ENCODE measurements at places on chromosomes 6 and 20.
A peak's percentile ranks its signal among the peaks of the same experiment; 100 is the strongest.

DNA sequence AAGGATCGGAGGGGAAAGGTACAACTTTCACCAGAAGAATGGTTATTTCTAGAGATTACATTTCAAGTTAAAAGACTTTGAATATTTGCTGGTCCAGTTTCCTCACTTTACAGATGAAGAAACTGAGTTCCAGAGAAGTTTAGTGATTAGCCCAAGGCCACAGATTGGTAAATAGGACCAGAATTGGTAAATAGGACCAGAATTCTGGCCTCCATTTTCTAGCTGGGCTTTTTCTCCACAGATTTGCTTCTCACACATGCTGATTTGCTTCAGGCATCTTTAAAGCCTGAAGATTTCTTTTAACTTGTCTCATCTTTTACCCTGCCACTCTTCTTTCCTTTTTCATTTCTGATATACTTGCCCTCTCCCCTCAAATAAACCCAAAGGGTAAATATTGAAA, 5.2 kb upstream of the LIN28B start:
- no peak for DNase-seq

DNA sequence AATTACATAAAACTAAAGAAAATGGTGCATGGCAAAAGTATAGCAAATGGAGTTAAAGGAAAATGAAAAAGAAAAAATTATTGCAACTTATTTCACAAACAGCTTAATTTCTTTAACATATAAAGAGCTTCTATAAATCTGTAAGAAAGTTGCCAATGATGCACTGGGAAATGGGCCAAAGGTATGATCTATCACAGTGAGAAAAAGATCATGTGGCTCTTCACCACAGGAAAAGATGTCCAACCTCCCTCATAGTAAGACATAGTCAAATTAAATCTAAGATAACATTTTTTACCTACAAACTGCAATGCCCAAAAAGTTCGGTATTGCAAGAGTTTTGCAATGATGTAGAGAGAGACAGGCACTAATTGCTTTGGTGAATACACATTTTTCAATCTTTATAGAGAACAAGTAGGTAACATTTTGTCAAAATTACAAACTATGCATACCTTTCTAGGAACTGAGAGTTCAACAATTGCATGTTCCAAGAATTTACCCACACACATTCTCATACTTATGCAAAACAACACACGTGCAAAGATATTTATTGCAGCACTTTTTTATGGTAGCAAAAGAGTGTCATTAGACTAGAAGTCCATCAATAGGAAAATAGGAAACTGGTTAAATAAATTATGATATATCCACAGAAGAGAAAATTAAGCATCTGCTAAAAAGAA, 372.6 kb downstream of the QKI start:
- no peak for DNase-seq

DNA sequence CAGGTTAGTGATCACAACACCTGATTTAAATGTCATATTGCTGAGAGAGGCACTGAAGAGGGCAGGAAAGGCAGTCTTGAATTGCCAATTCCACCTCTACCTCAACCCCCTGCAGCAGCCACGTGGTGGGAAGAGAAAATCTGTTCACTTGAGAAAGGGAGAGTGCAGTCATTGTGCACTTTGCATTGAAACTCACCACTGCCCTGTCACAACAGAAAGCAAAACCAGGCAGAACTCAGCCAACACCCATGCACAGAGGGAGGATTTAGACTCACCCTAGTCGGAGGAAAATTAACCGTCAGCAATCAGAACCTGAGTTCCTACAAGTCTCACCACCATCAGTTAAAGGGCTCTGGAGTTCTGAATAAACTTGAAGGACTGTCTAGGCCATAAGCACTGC, 1040.2 kb downstream of the HACE1 start:
- DNase-seq = no peak

DNA sequence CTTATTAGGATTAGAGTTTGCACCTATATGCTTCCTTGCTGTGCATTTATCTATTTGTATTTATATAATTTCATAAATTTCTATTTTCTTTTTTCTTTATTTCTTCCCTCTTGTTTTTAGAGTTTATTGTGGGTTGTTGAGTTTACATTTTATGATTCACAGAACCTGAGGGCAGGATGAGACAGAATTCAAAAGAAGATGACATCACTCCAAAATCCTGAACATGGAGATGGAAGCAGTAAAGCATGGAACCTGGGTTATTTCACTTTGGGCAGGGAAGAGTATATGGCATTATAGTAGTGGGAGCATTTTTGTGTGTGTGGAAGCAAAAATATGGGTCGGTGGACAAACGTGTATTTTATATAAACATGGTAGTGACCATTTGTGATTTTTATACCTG, 157.5 kb downstream of the RFX6 start:
- DNase-seq = no peak

DNA sequence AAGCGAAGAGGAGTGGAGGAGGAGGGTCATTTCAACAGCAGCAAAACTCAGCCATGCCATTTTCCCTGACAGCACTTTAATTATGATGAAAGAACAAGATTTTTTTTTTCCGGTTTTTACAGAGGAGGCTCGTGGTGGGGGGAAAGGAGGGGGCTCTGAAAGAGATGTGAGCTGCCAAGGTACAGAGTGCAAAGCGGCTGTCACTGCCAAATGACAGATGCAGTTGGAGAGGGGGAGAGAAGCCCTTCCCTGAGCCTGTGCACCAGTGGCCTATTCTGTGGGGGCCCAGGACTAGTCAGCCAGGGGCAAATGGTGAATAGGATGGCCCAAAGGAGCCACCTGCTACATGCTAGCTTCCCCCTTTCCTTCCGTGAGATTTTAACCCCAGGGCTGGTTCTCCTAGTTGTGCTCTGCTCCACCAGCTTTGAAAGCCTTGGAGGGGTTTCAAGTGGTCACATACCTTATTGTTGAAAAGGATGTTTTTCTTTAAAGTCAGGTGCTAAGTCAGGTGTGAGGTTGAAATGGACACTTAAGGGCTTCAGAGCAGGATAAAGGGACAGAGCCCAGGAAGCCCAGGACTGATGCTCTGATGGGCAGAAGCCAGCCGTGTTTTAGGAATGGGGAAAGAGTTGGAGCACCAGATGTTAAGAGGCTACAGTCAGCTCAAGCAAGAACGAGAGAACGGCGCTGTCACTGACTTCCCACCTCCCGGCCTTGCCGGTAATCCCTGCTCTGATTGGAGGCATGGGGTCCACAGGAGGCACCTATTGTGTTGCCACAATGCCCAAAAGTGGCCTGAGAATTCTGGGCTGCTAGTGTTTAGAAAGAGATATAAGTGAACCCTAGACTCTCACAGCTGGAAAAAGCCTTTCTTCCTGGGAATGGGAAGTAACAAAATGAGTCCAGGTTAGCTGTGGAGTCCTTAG, 24.8 kb downstream of the GNAS start:
- no peak for DNase-seq

DNA sequence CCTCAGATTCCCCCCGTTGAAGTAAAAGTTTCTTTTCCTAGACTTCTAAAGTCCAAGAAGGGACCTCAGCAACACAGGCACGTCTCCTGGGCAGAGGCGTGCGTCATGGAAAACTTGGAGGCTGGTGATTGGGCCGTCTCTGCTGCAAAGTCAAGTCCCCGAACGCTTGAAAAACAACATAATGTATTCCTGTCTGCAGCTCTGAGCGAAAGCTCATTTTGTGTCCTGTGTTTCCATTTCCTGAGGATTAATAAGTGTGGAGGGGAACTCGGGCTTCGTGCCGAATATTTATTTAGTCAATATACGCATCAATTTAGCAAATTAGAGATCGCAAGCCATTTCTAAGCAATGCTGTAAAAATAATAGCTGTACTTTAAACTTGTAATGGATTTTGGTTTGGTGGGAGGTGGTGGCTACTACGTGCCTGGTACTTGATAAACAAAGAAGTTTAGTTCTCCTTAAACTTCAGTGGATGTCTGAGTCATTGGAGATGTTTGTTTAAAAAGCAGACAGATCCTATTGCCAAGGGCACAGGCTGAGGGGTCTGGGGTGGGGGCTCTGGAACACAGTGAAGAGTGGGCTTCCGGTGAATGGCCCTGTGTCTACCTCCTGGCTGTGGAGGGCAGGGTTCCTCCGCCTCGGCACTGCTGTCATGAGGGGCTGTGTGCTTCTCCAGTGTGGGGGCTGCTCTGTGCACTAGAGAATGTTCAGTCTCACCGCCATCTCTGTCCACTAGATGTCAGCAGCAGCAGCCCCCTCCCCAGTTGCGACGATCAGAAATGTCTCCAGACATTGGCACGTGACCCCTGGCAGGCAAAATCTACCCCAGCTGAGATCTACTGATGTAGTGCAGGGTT, 21.8 kb downstream of the PCK1 start:
- peak; percentile 84 for DNase-seq

DNA sequence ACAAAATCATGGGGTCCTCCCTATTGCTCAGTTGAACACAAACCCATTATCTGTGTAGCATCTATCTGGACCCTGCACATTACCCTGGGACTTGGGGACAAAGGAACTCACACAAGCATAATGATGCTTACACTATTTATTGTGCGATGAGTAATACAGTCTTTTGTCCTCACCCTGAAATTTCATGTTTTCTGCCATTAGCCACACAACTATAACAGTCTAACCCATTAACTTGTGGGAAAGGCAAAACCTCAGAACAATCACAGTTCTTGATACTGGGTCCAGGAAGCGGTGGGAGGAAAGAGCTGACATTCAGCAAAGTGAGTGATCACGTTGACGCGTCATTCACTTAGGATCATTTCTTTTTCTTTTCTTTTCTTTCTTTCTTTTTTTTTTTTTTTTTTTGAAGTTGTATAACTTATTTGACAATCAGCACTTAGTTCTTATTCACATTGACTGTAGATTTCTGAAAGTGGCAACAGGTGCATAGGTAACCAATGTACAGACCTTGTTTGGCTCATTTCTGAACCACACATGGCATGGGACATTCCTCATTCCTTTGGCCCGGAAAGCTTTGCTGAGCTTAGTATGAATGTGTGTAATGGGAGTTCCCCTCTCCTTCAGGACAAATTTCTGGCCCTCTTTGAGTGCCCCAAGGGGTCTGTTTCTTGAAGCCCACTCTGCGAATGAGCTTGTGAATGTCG, 94.8 kb upstream of the CNKSR3 start:
- DNase-seq = no peak

- DNase-seq = no peak
Observed at GRCh38 chr6:146359131-146359530, 184.5 kb upstream of the RAB32 start.

DNA sequence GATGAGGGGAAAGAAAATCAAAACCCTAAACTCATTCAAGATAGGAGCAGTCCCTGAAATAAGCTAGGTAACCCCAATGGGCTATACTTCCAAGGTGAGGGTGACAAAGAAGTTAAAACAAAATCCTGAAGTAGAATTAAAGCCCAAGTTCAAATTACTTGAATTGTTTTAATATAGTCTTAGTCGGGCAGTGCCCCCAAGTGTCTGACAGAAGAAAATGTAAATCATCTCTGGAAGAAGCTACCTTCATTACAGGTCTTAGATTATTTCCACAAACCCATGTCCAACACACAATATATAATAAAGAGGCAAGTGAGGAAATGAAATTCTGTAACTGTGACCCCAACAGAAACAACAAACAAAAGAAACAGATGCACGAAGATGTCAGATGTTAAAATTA, 36.8 kb upstream of the L3MBTL3 start:
- no peak for DNase-seq

DNA sequence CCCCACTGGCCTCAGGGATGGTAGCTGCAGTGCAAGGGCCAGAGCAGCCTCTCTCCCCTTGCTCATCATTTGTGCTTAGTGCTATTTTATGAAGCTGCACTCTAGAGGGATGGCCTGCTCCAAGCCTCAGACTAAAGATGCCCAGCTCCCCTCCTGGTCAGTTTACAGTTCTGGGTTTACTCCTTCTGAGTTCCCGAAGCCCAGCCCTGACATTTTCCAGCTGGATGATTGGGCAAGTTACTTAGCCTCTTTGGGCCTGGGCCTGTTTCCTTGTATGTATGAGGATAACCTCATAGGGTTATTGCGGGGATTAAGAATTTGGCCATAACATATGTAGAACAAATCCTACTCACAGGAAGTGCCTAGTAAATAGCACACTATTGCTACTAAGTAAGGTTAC, 31.8 kb upstream of the EMILIN3 start:
- peak; percentile 62 for DNase-seq

DNA sequence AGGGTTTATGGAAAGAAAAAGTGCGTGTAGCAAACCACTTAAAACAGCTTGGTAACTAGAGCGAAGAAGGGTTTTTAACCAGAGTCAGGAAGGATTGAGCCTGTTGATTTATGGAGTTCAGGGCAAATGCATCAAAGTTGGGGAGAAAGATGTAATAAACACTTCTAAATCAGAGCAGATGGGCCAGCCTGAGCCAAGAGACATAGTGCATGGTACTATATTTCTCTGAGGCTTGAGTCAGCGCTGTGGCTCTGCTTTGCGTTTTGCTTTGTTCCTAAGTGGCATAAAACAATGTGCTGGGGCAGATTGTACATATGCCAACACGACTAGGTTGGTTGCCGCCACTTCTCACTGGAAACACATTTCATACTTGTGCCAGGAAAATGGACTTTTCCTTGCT, 111.3 kb downstream of the BCKDHB start:
- DNase-seq = peak; percentile 49

- DNase-seq = no peak
Observed at GRCh38 chr20:48461091-48461734, 366.6 kb downstream of the PREX1 start.

GRCh38 chr20:10502098-10502526, 67.0 kb downstream of the SLX4IP start:
- no peak for DNase-seq

- peak; percentile 52 for DNase-seq
Observed at GRCh38 chr6:170524172-170524502, 29.0 kb downstream of the PSMB1 start.

DNA sequence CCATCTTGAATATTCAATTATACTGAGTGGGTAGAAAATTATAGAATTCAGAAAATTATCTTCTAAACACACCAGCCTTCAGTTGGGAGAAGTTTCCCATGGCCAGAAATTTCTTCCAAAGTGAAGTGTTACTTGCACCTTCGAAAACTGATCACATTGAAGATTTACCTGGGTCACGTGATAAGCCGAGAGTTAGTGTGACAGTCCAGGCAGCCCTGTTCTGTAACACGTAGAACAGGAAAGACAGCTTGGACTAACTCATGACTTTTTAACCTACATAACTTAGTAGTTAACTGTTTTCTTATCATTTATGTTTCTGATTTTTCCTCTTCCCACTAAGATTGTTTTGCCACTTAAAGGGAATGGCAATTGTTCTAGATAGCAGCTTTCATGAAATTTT, 118.3 kb upstream of the MTHFD1L start:
- no peak for DNase-seq

DNA sequence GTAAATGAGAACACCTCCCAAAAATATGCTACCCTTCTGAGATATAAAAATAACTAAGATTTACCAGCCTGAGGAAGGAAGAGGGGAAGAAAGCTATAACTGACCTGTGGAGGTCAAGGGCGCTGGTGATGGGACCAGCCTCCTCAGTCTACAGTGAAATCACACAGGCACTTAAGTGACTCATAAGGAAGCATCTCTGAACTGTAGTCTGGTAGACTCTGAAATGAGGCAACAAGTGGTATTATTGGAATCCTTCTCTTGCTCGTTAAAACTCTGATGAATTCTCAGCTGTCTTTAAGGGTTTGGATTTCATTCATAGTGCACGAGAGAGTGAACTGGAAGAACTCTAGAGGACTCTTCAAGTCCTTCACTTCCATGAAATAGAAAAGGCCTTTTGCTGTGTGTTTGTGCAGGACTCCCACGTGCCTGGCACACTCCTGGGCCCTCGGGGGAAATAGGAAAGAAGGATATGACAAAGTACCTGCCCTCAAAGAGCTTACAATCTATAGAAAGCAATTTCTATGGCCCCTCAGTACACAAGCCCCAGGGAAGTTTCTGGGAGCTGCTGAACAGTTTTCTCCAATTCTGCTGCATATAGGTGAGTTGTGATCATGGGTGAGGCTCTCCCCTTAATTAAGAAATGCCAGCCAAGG, 231.8 kb upstream of the RREB1 start:
- no peak for DNase-seq

- DNase-seq = no peak
Observed at GRCh38 chr6:156830126-156830525, 52.9 kb downstream of the ARID1B start.
